ENCODE measurements at places on chromosomes 6 and 20.

GRCh38 chr6:161411265-161411944 is 137.5 kb upstream of the AGPAT4 start:
- DNase-seq: no peak

DNA sequence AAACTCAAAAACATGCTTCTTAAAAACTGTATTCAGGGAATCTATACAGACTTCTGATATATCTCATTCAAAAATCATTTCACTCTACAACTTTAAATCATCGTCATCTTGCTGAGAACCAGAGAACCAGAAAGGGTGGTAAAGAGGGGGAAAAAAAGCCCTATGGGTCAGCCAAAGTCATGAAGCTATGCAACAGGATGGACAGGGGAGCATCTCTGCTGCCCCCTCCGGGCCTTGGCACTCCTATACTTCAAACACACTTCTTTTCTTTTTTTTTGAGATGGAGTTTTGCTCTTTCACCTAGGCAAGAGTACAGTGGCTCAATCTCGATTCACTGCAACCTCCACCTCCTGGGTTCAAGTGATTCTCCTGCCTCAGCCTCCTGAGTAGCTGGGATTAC is 73.5 kb upstream of the NFATC2 start:
- DNase-seq: no peak

- DNase-seq: no peak
Measured at GRCh38 chr20:719816-720215, 44.2 kb upstream of the SCRT2 start.

- DNase-seq: no peak
Measured at GRCh38 chr20:43755390-43755789, 28.6 kb upstream of the GTSF1L start.

- DNase-seq: no peak
Measured at GRCh38 chr6:41642090-41642959, 4.1 kb downstream of the MDFI start.

DNA sequence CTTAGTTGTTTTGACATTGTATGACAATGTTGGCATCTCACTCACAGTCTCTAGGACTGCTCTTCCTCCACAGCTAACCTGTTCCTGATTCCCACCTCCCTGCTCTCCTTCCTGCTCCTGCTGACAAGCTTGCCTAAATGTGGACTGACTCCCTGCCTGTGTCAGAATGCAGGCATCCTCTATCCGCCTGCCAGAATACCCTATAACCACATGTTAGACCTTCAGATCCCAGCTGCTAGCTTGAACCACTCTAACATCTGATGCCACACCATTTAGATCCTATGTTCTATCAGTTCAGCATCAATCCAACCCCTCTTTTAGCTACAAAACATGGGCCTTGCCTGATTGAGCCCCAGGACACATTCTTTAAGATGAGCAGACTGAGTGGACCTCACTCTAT is 12.2 kb downstream of the FILIP1 start:
- DNase-seq: no peak

Data from kidney epithelial cell (primary cell).